ENCODE measurements at places on chromosomes 2 and 18. TPM values are rescaled to one million over a fixed set of nuclear protein-coding genes. Genes with fewer than 3 reads are reported as not detected.

CHAC2 gene
- 1.5 TPM for total RNA-seq

DNA sequence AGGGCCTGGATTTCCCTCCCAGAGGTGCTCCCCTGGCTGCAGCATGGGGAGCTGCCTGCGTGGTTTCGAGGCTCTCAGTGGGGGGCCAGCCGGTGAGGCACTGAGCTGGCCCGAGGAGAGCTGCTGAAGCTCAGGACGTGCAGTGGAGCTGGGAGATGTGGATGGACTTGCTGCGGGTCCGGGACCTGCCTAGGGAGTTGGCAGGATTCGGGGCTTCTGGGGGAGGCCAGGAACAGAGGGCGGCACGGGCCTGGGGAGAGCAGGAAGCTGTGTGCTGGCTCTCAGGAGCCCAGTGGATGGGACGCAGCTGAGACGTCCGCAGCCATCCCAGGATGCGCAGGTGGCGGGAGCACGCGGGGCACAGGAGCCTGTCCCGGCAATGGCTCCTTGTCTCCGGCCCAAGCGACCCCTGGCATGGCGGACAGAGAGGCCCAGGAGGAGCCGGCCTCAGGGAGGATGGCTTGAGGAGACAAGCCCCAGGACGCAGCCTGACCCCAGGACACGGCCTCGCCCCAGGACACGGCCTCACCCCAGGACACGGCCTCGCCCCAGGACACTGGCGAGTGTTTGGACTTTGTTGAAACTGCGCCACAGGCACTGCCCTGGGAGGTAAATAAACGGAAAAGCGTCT is 116.1 kb downstream of the NFATC1 start:
- peaks cover 45% of the 10 kb centered on the region for H3K4me1 ChIP-seq
- H3K27me3 ChIP-seq, result no peaks in the 10 kb centered on the region
- H3K27ac ChIP-seq, result no peak overlapping the region
- peaks cover 10% of the 10 kb centered on the region for H3K36me3 ChIP-seq
- DNase-seq, result no peak
- no peak overlapping the region for H3K4me3 ChIP-seq

C2orf80 gene
- not detected for total RNA-seq

DNA sequence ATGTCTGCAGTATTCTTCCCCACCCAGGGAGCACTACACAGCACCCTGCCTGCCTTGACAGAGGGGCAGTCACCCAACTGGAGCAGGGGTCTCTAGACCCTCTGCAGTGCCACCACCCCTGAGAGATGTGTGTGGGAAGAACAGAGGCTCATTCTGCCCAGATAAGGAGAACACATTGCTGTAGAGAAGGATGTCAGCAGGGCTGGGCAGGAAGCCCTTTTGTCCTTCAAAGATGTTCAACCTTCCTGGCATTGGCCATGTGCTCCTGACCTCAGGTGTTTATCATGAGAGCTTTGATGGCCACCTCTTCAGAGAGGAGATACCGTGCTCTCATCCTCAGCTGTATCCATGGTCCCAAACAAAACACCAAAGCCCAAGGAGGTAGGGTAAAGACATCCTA is 4.6 kb upstream of the TEX51 start:
- no peaks in the 10 kb centered on the region for H3K4me1 ChIP-seq
- peaks cover 2% of the 10 kb centered on the region for H3K27me3 ChIP-seq
- no peaks in the 10 kb centered on the region for H3K36me3 ChIP-seq
- H3K27ac ChIP-seq, result no peak overlapping the region
- no peak for DNase-seq

PDIA6 gene
- total RNA-seq, result 34.7 TPM

DUSP19 gene
- 1.7 TPM for total RNA-seq

BOLL gene
- total RNA-seq, result not detected

GPR45 gene
- not detected for total RNA-seq

- H3K27ac ChIP-seq, result no peak overlapping the region
- no peaks in the 10 kb centered on the region for H3K36me3 ChIP-seq
- H3K4me1 ChIP-seq, result no peaks in the 10 kb centered on the region
- H3K4me3 ChIP-seq, result no peak overlapping the region
- no peak for DNase-seq
- no peaks in the 10 kb centered on the region for H3K27me3 ChIP-seq
These were observed 1162.7 kb upstream of the ZEB2 start for GRCh38 chr2:145682546-145683157.

DNA sequence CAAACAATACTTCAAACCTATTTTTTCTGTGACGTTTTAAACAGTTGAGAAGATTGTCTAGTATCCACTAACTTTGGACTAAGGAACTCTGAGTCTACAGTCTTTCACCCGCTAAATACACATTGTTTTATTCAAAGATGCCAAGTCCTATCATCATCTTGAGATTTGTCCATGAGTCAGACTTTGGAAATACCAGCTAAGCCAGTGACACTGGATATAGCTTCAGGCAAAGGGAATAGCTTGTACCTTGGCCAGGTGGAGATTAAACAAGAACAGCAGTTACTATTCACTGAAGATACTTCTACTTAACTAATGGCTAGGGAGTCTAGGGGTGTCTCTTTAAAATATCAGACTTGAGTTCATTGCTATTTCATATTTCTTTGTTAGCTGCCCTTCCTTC is 137.5 kb downstream of the COMMD1 start:
- no peaks in the 10 kb centered on the region for H3K27me3 ChIP-seq
- no peaks in the 10 kb centered on the region for H3K36me3 ChIP-seq
- no peak for DNase-seq

DNA sequence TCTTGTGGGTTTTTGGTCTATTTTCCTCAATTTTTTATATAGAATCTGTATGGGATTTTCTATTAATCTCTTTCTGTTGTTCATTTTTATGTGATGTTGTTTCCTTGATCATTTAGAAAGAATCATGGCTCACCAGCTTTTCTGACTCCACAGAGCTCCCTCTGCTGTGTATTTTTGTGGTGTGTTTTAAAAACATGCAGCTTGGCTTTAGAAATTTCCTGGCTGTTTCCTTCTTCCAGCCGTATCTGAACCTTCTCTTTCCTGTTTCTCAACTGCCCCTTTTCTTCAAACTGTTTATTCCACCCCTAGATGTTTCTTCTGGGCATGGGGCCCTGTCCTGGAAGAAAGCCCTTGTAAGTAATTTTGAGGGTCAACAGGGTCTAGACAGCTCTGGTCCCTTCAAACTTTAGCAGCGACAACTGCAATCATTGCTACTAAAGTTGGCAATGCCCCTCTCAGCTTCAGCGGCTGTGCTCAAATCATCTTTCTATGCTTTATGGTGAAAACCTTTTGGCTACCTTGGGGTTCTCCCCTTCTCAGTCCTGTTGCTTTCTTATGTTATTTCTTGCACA is 17.6 kb upstream of the COPS8 start:
- no peaks in the 10 kb centered on the region for H3K36me3 ChIP-seq
- no peak overlapping the region for H3K27ac ChIP-seq
- DNase-seq, result no peak
- H3K4me1 ChIP-seq, result no peaks in the 10 kb centered on the region

- DNase-seq, result no peak
- no peaks in the 10 kb centered on the region for H3K4me1 ChIP-seq
- no peak overlapping the region for H3K27ac ChIP-seq
These were observed 272.2 kb downstream of the C1D start for GRCh38 chr2:67790622-67791021.

GATA6 gene
- not detected for total RNA-seq

NGEF gene
- not detected for total RNA-seq

INHA gene
- total RNA-seq, result not detected

EMILIN1 gene
- total RNA-seq, result 0.41 TPM

GRCh38 chr2:70463997-70464396 is 89.6 kb downstream of the TGFA start:
- no peak overlapping the region for H3K27ac ChIP-seq
- H3K4me3 ChIP-seq, result no peak overlapping the region
- no peaks in the 10 kb centered on the region for H3K4me1 ChIP-seq
- DNase-seq, result no peak
- H3K27me3 ChIP-seq, result no peaks in the 10 kb centered on the region

- H3K27me3 ChIP-seq, result peaks cover 2% of the 10 kb centered on the region
- H3K27ac ChIP-seq, result no peak overlapping the region
- H3K36me3 ChIP-seq, result no peaks in the 10 kb centered on the region
- no peak for DNase-seq
- peaks cover 10% of the 10 kb centered on the region for H3K4me1 ChIP-seq
- no peak overlapping the region for H3K4me3 ChIP-seq
These were observed 32.8 kb upstream of the BIN1 start for GRCh38 chr2:127139766-127140165.
